Activated naive CD8-positive, alpha-beta T cell treated with anti-CD3 and anti-CD28 coated beads, Interleukin-2, amount 10 ng/mL, durations not matched to agents 7 days and 5 days (primary cell): ENCODE measurements at places on chromosomes 5 and 9. TPM values are rescaled to one million over a fixed set of nuclear protein-coding genes. Genes with fewer than 3 reads are reported as not detected.

The IL4 gene
- 1.8 TPM for total RNA-seq

The GARIN3 gene
- not detected for total RNA-seq

DNA sequence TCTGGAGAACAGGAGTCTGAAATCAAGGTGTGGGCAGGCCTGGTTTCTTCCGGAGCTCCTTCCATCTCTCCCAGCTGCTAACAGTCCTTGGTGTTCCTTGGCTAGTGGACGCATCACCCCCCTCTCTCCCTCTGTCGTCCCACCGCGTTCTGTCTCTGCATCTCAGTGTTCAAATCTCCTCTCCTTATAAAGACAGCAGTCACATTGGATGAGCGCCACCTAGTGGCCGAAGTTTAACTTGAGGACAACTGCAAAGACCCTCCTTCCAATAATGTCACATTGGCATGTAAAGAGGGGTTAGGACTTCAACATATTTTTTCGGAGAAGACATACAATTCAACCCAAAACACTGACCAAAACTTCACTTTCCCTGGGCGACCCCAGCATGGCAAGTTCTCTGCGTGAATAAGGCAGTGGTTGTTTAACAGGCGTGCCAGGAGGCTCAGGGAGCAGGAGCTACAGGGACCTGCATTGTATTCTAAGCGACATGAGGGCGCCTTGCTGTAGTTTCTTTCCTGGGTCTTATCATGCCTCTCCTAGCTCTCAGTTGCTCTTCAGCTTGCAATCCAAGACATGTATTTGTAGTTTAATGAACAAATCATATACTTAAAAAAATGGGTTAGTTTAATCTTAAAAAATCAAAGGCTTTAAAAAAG, 27.9 kb upstream of the BASP1 start:
- H3K4me1 ChIP-seq, result no peaks in the 10 kb centered on the region
- no peaks in the 10 kb centered on the region for H3K27me3 ChIP-seq
- no peak overlapping the region for H3K27ac ChIP-seq
- no peaks in the 10 kb centered on the region for H3K36me3 ChIP-seq

GRCh38 chr9:37994639-37995347, 74.2 kb downstream of the SHB start:
- H3K36me3 ChIP-seq, result no peaks in the 10 kb centered on the region
- peaks cover 8% of the 10 kb centered on the region for H3K27me3 ChIP-seq
- no peak overlapping the region for H3K27ac ChIP-seq
- no peak for DNase-seq

GRCh38 chr5:103060424-103060954, 59.4 kb downstream of the GIN1 start:
- no peak for DNase-seq
- no peaks in the 10 kb centered on the region for H3K4me1 ChIP-seq
- H3K36me3 ChIP-seq, result no peaks in the 10 kb centered on the region
- peaks cover 21% of the 10 kb centered on the region for H3K27me3 ChIP-seq
- H3K4me3 ChIP-seq, result no peak overlapping the region
- H3K27ac ChIP-seq, result no peak overlapping the region

DNA sequence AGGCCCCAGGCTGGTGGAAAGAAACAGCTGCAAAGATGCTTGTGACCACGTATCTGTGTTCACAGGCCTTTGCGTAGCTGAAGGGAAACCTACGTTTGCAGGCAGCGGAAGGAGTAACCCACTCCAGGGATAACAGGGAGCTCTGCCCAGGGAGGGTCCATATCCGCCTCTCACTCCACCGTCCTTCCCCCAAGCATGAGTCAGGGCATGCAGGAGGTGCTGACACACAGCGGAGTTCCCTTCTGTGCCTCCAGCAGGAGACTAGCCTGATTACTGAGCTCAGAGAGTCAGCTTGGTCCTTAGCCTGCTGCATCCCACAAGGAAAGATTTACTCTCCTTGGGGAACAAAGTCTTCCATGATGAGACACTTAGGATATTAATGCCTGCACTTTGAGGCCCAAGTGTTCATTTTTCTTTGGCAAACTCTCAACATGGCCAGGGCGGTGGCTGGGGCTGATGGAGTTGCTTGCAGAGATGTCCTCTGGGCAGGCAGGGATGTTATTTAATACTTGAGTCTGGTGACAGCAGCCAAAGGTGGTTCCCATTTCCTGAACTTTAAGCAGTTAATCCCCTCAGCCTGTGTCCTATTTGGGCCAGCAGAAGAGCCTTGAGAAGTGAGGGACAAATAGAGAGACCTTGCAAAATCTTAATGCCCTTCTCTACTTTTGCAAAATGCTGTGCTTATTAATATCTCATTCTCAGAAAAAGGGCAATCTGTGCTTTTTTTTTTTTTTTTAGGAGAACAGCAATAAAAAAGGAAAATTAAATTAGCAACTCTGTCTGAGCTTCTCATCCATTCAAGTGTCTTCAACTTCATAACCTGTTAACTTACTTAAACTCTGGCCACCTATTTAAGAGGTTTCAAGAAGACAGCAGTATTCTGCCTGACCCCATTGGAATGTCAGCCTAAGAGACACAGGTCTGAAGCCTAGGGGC, 222.1 kb downstream of the HSPA4 start:
- H3K4me1 ChIP-seq, result no peaks in the 10 kb centered on the region
- DNase-seq, result no peak
- H3K4me3 ChIP-seq, result no peak overlapping the region
- no peaks in the 10 kb centered on the region for H3K36me3 ChIP-seq
- H3K27ac ChIP-seq, result no peak overlapping the region
